PC-9 (cell line): ENCODE measurements at places on chromosomes 3 and 15.

- DNase-seq: peak; percentile 53
Observed at GRCh38 chr15:51621936-51622603, 501 bp downstream of the DMXL2 start.

GRCh38 chr3:56869157-56869889 is 67.6 kb upstream of the ARHGEF3 start:
- DNase-seq: peak; percentile 77

- DNase-seq: no peak
Observed at GRCh38 chr3:58646503-58646902, 20.1 kb downstream of the FAM3D start.

GRCh38 chr3:30285188-30286006 is 321.0 kb upstream of the TGFBR2 start:
- no peak for DNase-seq

DNA sequence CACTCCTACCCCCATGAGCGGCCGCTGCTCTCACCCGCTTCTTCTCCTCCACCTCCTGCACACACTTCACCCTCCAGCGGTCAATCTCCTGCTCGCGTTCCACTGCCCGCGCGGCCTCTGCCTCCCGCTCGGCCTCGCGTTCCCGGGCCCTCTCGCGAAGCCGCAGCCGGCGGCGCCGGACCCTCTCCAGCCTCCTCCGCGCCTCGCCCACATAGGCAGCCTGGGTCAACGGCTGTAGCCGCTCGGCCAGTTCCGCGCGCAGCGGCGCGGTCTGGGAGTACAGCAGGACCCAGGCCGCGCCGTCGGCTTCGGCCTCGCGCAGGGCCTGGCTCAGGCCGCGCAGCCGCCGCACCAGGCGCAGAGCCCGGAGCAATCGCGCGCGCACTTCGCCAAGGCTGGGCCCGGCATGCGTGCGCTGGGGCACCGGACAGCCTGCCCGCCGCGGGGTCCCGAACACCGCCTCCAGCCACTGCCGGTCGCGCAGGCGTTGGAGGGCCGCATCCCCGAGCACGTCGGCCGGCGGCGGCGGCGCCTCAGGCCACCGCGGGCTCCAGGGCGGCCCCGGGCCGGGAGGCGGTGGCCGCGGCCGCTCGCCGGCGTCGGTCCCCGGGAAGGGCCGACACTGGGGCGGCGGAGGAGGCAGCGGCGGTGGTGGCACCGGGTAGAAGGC is 595 bp downstream of the PDCD7 start:
- peak; percentile 34 for DNase-seq

DNA sequence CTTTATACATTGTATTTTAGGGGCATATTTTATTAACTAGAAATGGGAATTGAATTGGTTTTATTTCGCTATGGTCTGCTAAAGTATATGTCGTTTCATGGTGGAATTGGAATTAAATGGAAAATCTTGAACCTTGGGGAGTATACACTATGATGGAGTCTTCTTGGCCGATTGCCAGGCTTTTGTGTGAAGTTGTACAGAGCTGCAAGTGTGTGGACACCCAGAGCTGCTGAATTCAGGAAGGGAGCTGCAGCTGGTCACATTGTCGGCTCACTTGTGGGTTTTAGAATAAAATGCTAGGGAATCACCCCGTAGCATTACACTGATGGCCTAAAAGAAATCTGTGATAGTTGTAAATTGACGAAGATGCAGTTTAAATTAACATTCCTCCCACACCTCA is 35.1 kb downstream of the USP3 start:
- DNase-seq: no peak

- DNase-seq: no peak
Observed at GRCh38 chr3:175107231-175107630, 248.1 kb downstream of the NAALADL2 start.
